Psoas muscle (tissue), 8 donors: ENCODE measurements at places on chromosomes 5 and 9.

DNA sequence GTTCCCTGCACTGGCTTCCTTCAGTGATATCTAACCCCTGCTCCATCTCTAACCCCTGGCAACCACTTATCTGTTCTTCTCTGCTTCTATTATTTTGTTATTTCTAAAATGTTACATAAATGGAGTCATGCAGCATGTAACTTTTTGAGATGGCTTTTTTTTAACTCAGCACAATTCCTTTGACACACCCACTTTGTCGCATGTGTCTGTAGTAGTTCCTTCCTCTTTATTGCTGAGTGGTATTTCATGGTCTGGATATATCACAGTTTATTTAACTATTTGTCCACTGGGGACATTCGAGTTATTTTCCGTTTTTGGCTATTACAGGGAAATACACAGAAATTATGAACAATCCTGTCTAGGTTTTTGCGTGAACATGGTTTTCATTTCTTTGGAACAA lies 200.2 kb downstream of the TRIO start:
- DNase-seq = no peak

DNA sequence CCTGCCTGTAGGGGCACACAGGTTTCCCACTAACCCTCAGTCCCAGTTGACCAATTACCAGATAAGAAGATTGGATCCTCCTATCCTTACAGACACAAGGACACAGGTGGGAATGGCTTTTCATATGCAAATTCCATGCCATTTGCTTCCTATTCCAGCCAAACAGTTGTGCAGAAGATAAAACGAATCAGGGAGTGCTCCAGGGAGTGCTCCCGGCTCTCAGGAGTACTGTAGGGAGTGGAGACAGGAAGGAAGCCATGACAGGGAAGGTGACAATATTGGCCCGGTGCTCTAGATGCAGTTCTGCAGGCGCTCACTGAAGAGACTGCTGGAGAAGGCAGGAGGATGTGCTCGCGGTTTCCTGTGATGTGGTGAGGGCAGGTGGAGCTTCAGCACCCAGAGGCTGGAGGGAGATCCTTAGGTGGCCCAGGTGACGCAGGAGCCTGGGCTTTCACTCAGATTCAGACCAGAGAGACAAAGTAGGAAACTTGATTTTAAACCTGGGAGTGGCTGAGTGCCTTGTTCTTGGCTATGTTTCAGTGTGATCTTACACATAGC lies 260.0 kb downstream of the AUH start:
- no peak for DNase-seq

GRCh38 chr5:68283766-68284165 lies 68.2 kb downstream of the PIK3R1 start:
- no peak for DNase-seq

DNA sequence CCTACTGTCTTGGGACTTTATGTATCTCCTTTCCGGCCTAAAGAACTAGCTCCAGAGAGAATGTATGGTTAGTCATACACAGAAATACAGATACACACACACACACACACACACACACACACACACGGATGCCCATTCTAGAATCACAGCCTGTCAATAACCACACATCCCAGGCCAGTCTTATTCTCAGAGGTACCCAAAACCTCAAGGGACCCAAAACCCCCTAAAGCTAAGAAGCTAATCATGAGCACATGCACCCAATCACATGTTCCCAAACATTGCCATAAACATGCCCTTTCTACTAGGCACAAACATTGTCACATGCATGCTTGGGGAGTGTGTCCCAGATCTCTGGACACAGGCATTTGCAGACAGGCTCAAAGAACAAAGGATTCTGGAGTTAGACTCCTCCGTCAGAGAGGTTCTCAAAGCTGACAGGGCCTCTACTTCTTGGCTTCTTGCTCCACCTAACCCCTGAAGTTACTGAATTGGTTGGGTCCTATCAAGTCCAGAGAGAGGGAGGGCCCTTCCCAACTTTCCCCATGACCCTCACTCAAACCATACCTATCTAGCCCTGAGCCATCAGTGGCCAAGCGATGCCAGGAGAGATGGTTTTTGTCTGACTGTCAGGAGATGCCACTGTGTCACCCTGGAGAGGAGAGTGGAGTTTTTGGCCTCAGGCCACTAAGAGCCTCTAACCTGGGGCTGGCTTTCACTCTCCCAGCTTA lies 78.7 kb downstream of the NRG2 start:
- DNase-seq = no peak

DNA sequence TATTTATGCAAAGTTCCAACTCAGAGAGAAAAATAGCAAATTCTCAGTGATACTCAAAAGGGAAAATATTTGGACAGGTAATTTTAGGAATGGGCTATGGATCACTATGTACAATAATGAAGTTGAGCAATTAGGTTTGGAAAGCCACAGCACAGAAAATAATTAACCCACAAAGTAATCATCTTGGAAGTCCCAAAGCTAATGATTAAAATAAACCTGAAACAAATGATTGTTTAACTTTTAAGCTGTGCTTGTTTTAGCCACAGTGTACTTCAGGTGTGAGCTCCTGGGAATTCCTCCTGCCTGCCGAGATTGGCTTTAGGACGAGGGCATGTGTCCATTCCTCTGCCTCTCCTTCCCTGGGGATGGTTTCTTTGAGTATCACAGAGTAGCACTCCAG lies 403.9 kb downstream of the ZSWIM6 start:
- no peak for DNase-seq
